PC-3 (cell line): ENCODE measurements at places on chromosomes 16 and 17. TPM values are rescaled to one million over a fixed set of nuclear protein-coding genes. Genes with fewer than 3 reads are reported as not detected.

- DNase-seq: no peak
These were observed 31.0 kb downstream of the CD300A start for GRCh38 chr17:74497471-74497870.

DNA sequence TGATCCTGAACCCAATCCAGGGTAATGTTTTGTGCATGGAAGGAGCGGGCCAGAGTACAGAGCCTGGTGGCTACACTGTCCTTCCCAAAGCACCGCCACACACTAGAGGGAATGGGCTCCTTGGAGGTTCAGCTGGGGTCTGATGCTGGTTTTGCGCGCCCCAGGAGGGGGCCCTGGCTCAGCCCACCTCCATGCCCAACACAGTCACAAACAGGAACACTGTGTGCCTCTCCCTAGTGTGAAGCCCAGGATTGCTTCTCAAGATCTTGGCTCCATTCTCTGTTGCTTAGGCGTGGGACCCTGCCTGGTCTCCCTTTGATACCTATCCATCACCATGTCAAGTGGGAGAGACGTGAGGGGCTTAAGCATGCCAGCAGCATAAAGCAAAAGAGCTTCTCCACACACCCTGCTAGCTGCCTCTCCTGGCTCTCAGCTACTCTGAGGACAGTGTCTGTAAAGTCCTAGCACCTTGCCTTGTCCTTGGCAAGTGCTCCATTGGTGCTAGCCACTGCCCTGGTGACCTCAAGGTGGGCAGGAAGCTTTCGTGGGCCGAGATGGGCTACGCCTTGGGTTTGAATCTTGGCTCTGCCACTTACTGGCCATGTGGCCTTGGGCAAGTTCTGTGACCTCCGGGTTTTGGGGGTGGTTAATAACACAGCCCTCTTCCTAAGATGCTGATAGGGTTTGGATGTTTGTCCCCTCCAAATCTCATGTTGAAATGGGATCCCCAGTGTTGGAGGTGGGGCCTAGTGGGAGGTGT, 122.2 kb downstream of the C16orf78 start:
- no peak for DNase-seq

USP43 gene
- total RNA-seq: 8.1 and 10.0 TPM in 2 replicates

DNA sequence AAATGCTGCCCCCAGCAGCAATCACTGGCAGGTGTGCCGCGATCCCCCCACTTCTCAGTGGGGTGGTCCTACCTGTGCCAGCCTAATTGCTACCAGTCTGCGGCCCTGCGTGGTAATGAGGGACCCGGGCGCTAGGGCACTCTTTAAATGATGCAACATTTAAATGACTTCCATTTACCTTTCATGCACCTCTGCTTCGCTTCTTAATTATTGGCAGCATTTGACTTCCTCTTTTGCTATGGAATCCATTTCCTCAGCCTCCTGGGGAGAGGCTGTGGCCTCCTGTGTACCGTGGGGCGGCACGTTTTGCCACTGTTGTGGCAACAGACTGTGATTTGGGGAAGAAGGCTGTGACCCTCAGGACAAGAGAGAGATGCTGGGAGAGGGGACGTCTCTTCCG, 86.1 kb downstream of the RPA1 start:
- no peak for DNase-seq

C16orf96 gene
- total RNA-seq: not detected in 2 replicates

GRCh38 chr17:39688475-39688835, 598 bp upstream of the PGAP3 start:
- no peak for DNase-seq

GRCh38 chr16:64138621-64139020, 983.2 kb downstream of the CDH11 start:
- no peak for DNase-seq

GRCh38 chr17:77962348-77962747, 3.8 kb downstream of the TNRC6C start:
- no peak for DNase-seq

GRCh38 chr16:1444730-1445517, 568 bp upstream of the CCDC154 start:
- no peak for DNase-seq

GRCh38 chr17:44200478-44201155, 933 bp upstream of the ATXN7L3 start:
- no peak for DNase-seq

- peak; percentile 7 for DNase-seq
These were observed 6.3 kb downstream of the SNX20 start for GRCh38 chr16:50674831-50675230.

GRCh38 chr17:82323514-82324234, 6.3 kb upstream of the CD7 start:
- DNase-seq: no peak

GRCh38 chr16:426906-427249, 1.4 kb downstream of the RAB11FIP3 start:
- DNase-seq: no peak

GRCh38 chr17:40069751-40070708, 7.3 kb downstream of the THRA start:
- peak; percentile 25 for DNase-seq

NEURL4 gene
- total RNA-seq: 21.4 and 27.7 TPM in 2 replicates

GRCh38 chr17:32461853-32462617, 17.7 kb downstream of the PSMD11 start:
- DNase-seq: peak; percentile 62

MRPL58 gene
- total RNA-seq: 151 and 195 TPM in 2 replicates

TP53TG3F gene
- not detected in 2 replicates for total RNA-seq

MRPL10 gene
- 54.5 and 74.2 TPM in 2 replicates for total RNA-seq

YPEL2 gene
- 0.47 and 1.1 TPM in 2 replicates for total RNA-seq

- no peak for DNase-seq
These were observed 351.6 kb upstream of the ZFHX3 start for GRCh38 chr16:73399486-73399885.

DNA sequence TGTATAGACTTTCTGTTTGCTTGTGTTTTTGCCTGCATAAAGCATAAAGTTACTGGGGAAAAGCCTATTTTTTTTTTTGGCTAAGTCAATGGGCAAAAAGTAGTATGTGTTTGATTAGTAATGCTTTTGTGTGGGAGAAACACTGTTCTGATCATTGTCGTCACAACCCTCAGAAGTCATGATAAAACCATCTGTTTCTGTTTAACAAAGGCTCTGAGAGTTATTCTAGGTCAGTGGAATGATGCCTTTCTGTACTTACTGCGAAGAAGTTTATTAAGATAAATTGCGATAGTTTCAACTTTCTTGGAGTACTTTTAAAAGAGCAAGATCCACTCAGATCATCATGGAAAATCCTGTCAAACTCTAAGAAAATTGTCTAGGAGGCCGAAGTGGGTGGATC, 80.9 kb downstream of the PRKCA start:
- DNase-seq: no peak

CHST5 gene
- total RNA-seq: 0.29 TPM in 1 of 2 replicates, not detected in the other

CCDC200 gene
- total RNA-seq: not detected in 2 replicates

GRCh38 chr16:21590287-21590686, 9.1 kb upstream of the METTL9 start:
- peak; percentile 89 for DNase-seq

PMP22 gene
- 51.0 and 51.1 TPM in 2 replicates for total RNA-seq

- no peak for DNase-seq
These were observed 9.8 kb downstream of the PGS1 start for GRCh38 chr17:78387977-78388941.

- no peak for DNase-seq
These were observed 8.3 kb downstream of the TEX2 start for GRCh38 chr17:64254755-64255154.

GRCh38 chr16:280552-280951, at the start of gene ARHGDIG:
ARHGDIG (plus strand) TSS chr16:280591; CDS start chr16:280681, 90 bp downstream.
- DNase-seq: no peak

TLCD3A gene
- total RNA-seq: 10.0 and 13.9 TPM in 2 replicates

ACSM2B gene
- not detected in 2 replicates for total RNA-seq

SCNN1B gene
- 2.9 and 4.1 TPM in 2 replicates for total RNA-seq

GRCh38 chr16:57791893-57792461, 10.3 kb downstream of the KIFC3 start:
- DNase-seq: no peak

- DNase-seq: no peak
These were observed 12.8 kb downstream of the CRYM start for GRCh38 chr16:21265104-21265837.

DNA sequence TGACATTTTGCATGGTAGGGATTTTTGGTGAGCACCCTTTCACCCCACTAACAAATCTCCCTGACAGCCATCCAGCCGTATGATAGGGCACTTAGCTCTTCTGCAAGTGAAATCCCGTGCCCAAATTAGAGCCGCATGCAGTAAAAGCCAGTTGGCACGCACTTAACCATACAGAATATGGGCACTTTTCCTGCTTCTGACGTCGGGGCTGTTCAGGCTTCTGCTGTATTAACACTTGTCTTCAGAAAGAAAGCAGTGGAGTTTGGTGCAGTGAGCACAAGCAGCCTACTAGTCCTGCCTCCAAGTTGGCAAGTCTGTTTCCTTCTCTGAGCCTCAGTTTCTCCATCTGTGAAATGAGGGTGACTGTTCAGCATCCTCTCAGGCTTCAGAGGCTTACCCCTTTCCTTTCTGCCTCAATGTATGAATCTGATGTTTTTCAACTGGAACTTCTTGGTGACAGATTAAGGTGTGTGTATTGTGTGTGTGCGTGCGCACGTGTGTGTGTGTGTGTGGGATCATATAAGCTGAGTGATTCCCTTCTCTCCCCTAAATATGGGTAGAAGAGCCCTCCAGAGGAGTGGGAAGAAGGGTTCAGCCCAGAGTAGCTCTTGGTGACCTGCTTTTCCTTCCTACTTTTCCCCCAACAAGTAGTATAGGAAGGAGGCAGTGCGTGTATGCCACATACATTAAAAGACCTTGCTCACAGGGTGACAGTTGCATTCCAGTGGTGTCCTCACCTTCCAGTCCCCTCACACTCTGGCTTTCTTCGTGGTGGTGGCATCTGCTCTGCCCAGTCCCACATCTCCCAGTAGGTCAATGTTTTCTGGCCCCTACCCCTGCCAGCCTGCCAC, 19.0 kb downstream of the IGF2BP1 start:
- peak; percentile 23 for DNase-seq

- no peak for DNase-seq
These were observed 253.5 kb downstream of the MRTFB start for GRCh38 chr16:14324581-14324980.

USP6 gene
- total RNA-seq: not detected in 2 replicates

DNA sequence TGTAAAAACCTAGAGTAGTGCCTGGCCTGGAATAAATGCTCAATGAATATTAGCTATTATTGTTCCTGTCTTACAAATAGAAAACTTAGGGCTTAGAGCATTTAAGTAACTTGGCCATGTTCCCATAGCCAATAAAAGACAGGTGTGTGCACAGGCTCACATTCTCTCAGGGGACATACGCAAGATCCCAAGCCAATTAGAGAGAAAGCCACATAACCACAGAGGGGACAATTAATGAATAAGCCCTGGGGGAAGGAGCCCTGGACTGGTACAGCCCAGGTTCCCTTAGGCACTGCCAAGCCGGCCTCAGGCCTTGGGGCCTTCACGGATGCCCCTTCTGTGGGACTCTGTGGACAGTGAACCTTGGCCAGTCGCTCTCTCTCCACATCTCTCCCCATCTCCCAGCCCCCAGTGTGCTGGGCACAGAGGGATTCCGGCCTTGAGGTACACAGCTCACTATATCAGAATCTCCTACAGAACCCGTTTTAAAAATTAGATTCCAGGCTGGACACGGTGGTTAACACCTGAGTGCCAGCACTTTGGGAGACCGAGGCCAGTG, 27.3 kb upstream of the ABCC12 start:
- DNase-seq: no peak

CCDC47 gene
- 147 and 163 TPM in 2 replicates for total RNA-seq

ABI3 gene
- not detected in 2 replicates for total RNA-seq

- peak; percentile 4 for DNase-seq
These were observed 4.5 kb upstream of the ZC3H7A start for GRCh38 chr16:11801481-11802021.

DNA sequence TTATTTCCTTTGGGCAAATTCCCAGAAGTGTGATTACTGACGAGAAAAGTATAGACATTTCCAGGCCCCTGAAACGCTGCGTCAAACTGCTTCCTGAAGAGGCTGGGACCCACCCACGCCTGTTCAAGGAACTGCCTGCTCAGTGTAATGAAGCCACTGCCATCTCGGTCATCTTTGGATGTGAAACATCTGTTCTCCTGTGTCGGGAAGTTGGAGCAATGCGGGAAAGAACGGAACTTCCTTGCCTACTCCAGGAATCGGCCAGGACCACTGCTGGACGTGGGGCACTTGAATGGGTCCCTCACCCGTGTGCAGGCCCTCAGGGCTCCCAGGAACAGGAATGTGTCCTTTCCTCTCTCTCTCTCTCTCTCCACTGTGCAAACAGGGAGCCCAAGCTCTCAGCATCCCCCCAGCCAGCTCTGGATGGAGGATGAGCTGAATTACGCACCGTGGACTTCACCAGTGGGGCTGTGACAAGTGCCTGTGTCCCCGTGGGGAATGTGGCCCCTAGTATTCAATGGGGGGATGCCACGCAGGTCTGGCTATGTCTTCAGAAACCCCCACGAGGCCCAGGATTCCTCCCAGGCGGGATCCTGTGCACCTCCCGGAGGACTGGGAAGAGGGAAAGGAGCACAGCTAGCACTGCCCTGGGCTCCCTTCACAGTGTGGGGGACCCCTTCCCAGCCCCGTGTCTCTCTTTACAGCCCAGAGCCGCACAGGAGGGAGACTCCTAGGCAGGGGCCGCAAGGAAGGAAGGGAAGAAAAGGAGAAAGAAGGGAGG, 18.3 kb upstream of the LITAF start:
- DNase-seq: no peak

DNA sequence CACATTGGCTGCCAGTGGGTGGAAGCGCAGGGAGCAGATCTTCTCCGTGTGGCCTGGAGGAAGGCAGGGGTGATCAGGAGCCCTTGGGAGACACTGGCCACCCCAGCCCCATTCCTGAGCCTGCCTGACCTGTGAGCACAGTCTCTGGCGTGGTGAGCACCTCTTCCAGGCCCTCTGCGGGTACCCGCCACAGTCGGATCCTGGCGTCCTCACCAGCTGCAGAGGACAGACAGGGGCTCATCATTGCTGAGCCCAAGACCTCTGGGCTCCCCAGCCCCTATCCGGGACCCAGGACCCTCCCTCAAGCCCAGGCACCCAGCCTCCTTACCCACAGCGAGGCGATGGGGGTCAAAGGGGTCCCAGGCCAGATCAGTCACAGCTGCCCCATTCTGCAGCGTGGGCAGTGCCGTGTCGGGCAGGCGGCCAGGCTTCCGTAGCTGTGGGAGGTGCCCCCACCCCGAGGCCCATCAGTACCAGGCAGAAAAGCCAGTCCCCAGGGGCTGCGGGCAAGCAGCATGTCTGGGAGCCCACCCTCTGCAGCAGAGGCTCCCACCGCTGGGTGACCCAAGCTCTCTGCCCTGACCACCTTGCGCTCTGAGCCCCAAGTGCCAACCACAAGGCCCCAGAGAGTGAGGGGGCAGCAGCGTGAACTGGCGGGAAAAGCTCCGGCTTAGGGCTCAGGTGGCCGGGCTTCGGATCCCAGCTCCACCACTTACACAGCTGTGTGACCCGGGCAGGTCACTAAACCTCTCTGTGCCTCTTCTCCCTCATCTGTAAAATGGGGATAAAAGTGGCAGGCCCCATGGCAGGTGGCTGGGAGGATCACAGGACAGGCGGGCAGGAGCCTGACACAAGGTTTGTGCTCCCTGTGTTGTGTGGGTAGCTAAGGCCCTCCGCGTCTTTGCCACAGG, 10.2 kb upstream of the PAM16 start:
- no peak for DNase-seq

C16orf89 gene
- not detected in 2 replicates for total RNA-seq

CFDP1 gene
- 27.3 and 32.1 TPM in 2 replicates for total RNA-seq
